ENCODE measurements at places on chromosomes 5 and 9.

DNA sequence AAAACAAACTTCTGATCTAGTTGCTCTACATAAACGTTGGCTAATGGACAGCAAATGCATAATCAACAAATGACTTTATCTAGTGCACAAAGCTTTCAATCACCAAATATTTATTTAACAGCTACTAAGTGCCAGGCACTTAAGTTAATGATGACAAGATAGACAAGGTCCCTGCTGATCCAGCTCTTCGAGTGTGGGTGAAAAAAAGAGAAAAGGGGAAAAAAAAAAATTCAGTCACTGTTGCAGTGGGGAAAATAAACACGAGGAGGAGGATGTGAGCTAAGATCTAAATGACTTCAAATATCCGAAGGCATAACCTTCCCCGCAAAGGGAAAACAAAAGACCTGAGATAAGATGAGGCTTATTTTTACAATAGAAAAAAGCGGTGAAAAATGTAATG, 9.6 kb downstream of the PSIP1 start:
- DNase-seq = no peak

DNA sequence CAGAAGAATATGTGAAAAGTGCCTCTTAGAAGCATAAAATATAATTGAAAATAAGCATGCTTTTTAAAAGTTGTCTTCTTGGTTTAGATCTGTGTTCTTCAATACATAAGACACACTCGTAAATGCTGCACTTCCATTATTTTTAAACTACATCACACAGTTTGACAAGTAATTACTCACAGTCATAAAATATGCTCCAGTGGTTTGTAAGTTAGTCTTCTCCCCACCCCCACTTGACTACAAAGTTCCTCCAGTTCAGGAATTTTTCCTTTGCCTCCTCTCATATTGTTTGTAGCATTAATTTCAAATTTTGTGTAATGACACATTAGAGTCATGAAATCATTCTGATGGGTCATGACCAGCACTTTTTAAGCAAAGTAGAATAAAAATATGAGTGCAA, 60.3 kb upstream of the PTGER4 start:
- no peak for DNase-seq

DNA sequence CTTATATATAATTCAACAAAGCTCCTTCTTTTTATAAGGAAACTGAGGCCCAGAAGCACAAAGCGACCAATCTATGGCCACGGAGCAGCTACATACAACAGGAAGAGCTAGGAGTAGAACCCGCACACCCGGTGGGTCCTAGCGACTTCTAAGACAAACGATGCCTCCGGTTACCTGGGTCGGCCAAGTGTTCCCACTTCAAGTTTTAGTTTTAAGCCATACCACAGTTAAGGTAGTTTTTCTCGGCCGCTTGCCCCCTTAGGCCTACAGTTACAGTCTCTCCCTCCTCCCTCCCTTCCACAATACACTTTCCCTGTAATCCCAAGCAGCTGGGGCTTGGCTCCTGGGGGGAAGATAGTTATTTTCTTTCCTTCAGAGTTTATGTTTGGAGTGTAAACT, 533 bp downstream of the SREK1IP1 start:
- DNase-seq = no peak

DNA sequence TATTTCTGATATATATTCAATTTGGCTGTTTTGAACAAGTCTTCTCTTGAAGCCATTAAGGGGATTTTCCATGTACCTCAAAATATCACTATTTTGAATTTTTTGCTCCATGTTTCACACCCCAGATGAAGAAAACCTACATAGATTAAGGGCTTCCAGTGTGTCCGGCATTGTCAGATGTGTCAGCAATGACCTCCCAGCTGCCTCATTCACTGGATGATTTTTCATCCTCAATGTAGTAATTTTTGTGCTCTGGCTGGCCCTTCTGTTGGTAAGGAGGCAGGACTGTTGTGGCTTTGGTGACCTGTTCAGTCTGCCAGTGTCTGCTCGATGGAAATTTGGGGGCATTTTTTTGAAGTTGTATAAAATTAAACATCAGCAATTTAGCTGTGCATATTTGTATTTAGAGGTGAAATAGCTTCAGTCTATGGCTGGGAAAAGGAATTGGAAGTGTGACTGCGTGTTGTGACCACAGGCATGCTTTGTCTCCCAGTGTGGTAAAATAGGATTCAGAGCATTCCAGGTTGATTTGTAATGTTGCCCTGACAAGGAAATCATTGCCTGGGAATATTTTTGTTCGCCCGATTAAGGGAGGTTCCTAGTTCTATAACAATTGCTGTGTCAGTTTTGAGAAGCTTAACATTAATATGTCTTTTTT, 312.4 kb downstream of the ARHGEF28 start:
- DNase-seq = no peak

- DNase-seq = no peak
Observed at GRCh38 chr9:37859043-37859442, 44.9 kb downstream of the SLC25A51 start.

DNA sequence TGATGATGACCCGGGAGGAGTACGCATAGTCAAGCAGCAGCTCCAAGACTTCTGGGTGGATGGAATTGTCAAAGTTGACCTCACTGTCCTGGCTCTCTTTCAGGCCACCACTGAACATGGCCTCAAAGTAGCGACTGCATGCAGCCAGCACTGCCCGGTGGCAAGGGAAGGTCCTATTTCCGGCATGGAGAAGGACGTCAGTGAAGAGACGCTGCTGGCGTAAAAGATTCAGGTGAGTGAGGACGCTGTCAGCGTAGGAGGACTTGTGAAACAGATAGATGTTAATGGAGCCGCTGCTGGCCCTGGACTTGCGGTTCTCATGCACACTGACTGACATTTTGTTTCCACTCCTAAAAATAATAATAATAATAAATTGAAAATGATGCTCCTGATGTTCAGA, 4.4 kb downstream of the ENC1 start:
- DNase-seq = no peak

DNA sequence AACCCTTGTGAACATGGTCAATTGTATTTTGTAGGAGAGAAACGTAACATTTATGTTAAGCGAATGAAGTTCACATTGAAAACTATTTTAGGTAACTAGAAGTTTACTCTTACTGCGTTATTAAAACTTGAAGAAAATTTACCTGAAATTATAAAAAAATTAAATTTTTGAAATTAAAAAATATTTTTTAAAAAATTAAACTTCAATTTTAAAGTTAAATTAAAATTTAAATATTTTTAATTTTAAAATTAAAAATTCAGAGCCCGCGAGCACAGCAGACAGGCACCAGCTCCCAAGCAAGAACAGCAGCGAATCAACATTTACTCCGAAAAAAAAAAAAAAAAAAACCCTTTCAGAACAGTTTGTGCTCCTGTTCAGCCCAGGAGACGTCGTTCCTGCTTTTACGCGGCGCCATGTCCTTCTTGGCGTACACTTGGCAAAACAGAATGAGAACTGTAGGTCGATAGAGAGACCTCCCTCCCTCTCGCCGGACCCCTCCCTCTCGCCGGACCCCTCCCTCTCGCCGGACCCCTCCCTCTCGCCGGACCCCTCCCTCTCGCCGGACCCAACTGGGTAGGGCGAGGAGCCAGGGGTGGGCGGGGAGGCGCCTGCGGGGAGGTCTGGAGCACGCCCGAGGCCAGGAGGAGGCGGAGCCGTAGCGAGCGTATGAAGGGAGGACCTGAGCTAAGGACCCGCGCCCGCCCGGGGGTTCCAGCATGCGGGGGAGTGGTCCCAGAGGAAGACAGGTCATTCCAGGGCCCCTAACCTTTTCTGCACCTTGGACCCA, 235.8 kb downstream of the ROR2 start:
- no peak for DNase-seq

- no peak for DNase-seq
Observed at GRCh38 chr5:180873615-180874520, 12.8 kb upstream of the ZFP62 start.

GRCh38 chr5:167643631-167644280, 647.7 kb upstream of the WWC1 start:
- no peak for DNase-seq

DNA sequence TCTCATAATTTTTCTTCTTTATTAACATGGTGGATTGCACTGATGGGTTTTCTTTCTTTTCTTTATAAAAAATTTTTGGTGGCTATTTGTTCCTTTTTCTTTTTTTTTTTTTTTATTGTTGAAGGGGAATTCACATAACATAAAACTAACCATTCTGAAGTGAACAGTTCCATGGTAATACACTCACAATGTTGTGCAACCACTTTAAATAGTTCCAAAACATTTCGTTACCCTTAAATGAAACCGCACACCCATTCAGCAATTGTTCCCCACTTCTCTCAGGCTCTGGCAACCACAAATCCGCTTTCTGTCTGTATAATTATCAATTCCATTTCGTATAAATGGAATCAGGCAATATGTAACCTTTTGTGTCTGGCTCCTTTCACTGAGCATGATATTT, 11.7 kb upstream of the SETX start:
- DNase-seq = no peak

DNA sequence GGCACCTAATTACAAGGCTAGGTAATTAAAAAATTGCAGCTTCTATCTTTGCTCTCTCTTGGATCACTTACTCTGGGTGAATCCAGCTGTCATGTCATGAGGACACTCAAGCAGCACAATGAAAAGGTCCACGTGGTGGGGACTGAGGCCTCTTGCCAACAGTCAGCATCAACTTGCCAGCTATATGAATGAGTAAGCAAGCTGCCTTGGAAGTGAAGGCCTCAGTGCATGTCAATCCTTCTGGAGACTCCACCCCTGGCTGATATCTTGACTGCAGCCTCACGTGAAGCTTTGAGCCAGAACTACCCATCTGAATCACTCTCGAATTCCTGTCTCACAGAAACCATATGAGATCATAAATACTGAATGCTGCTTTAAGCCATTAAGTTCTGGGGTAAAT, 140.5 kb downstream of the SNX18 start:
- no peak for DNase-seq

DNA sequence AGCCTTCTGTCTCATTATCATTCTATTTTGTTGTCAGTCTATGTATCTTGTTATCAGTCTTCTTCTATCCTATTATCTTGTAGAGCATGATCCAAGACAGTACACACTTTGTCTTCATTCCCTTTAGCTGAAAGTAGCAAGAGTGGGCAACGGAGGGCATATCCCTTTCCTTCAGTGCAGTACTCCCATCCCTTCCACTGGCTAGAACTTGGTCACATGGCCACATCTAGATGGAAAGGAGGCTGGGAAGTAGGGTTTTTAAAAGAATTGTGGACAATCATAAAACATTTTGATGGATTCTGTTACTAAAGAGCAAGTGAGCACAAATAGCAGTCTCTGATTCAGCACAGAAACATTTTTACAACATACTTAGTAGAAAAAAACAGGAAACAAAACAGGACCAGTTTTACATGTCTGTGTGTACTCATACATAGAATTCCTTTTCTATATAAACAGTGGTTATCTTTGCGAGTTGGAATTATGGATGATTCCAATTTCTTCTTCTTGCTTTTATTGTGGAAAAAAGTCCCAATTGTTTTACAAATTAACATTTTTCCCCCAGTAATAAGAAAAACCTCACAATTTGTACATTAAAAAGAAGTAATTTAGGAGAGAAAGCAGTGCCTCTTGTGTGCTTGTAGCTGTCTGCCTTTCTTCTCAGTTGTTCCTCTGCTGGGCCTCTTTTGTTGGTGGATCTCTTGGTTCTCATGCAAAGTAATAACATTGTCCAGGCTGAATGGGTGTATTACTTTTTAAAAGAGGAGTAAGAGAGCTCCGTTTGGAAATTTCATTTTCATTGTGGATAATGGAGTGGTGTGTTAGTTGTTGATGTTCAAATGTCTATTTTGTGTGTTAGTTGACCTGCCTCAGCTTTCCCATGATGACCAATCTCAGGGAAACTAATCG, 410.9 kb upstream of the TRPC7 start:
- DNase-seq = no peak

GRCh38 chr9:80072451-80072850, 500.7 kb downstream of the TLE4 start:
- DNase-seq = no peak

GRCh38 chr9:92600462-92601261, 64.9 kb upstream of the ECM2 start:
- no peak for DNase-seq

GRCh38 chr5:133704411-133704810, 92.1 kb upstream of the FSTL4 start:
- DNase-seq = no peak

DNA sequence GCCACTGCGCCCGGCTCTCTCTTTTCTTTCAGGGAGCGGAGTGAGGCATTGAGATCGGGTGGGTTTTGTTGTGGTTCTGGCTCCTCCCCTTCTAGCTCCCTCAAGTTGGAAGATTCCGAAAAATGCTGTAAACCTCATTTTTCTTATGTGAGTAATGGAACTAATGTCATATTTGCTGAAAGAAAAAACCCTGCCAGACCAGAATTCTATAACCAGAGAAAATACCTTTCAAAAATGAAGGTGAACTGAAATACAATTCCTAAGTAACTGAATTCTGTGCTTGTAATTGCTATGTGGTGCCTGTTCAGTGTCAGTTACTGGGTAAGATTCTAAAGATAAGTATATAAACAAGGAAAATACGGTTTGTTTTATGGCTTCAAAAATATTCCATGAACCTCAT, 30.9 kb upstream of the CDK20 start:
- DNase-seq = no peak

DNA sequence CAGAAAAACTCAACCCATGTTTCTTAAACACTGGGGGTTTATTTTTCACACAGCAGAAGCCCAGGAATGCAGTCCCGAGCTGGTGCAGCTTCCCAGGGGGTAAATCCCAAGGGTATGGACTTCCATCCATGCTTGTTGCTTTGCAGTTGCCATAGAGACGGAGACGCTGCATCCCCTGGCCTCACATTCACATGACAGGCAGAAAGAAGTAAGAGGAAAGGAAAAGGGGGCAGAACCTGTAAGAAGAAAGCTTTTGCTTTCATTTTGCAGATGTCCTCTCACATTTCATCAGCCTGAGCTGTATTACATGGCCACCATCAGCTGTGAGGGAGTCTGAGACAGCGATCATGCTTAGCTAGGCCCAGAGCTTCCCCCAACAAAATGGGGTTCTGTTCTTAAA, 321.0 kb downstream of the AGTPBP1 start:
- DNase-seq = no peak

DNA sequence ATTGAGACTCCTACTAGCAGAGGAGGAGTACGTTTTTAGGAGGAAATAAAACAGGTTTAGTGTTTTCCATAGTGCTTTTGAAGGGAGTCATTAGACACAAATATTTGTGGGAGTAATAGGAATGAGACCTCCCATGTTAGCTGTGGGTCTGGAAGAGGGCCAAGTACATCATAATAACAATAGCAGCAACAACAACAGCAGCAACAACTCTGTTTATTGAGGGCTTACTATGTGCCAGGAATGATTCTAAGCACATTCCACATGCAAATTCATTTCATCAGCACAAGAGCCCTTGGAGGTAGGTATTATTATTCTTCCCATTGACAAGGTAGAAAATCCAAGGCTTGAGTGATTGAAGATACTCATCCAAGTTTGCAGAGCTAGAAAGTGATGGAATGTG, 384.2 kb upstream of the RPS23 start:
- no peak for DNase-seq

- no peak for DNase-seq
Observed at GRCh38 chr9:98364086-98364485, 108.6 kb upstream of the TBC1D2 start.

GRCh38 chr9:134922932-134923240, 5.2 kb upstream of the FCN1 start:
- DNase-seq = no peak

Measured in C1 segment of cervical spinal cord (tissue), 14 donors.